GM19239 (cell line): ENCODE measurements at places on chromosomes 6 and 20.

- DNase-seq: no peak
These were observed 168.0 kb upstream of the LRFN2 start for GRCh38 chr6:40755046-40755681.

DNA sequence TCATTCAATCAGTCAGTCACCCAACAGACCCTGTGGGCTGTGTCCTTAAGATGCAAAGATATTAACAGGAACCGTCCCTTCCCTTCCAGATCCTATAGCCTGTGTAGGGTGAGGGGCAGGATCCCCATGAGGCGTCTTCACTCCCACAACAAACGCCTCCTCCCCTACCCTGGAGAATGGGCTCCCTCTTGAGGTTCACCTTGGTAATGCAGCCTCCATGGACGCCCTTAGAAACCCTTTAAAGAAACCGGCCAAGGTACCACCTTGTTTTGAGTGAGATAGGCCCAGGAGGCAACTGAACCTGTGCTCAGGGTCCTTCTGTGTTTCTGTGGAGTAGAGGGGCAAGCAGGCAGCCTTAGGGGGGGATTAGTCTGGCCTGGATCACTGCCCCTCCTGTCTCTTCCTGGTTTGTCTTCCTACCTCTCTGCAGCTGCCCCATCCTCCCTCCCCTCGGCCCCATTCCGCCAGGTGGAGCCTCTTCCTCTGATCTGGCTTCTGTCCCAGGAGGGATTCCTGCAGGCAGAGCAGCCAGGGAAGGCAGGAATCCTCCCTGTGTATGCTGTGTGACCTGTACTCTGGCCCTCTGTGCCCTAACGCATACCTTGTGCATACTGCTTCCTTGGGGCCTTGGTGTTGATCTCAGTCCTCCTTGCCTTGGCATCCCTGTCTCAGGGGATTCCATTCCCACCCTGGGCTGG, 6.6 kb upstream of the GUCA1A start:
- peak; percentile 79 for DNase-seq

DNA sequence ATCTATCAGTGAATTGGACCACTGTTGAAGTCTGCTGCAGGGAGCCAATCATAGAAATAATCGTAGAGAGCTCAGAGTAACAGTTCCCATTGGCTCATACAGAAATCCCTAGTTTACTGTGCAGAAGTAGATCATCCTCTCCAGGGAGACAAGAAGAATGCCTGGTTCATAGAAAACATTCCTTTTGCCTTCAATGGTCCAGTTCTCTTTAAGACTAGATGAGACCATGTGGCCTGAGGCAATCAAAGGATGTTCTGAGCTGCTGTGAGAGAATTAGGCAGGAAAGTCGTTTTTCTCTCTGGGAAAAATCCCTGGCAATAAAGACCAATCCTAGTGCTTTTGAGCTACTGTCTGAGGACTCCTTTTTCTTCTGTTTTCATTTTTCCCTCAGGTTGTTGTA, 208.4 kb downstream of the CENPW start:
- no peak for DNase-seq

GRCh38 chr6:34131326-34132290, 14.3 kb downstream of the GRM4 start:
- DNase-seq: no peak

GRCh38 chr6:114833211-114833610, 490.4 kb upstream of the HS3ST5 start:
- DNase-seq: no peak

- DNase-seq: no peak
These were observed 246.7 kb downstream of the TTLL2 start for GRCh38 chr6:167571550-167571949.
